Gastroesophageal sphincter (tissue), 4 donors: ENCODE measurements at places on chromosomes 1 and 21.

DNA sequence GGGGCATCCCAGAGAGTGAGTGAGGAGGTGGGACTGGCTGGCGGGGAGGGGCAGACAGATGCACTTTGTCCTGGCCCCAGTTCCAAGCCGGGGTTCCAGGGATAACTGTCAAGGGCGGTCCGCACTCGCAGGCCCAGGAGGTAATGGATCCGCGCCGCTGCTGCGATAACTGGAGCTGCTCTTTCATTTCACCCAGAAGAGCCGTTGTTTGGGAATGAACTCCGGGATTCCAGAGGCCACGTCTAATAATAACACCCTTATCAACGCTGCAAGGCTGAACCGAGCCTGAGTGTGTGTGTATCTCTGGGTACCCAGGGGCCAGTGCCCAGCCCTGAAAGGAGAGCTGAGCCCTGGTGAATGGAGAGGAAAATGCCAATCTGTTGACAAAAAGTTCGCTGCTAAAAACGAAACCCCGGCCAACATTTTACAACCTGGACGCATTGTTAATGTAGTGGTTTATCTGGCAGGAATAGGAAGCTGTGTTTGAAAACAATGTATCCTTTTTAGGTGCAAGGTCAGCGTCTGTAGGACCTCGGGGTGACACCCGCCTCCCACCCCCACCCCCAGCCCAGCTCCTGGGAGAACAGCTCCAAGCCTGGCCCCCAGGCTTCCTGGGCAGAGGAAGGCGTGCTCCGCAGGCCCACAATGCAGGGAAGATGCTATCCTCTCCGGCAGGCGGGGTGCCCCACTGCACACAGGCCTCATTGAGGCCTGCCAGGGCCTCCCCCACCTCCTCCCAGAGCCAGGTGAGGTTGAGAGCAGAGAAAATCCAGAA is 119.7 kb downstream of the PROX1 start:
- no peak overlapping the region for H3K27ac ChIP-seq
- no peaks in the 10 kb centered on the region for H3K4me1 ChIP-seq
- peaks cover 14% of the 10 kb centered on the region for H3K27me3 ChIP-seq

DNA sequence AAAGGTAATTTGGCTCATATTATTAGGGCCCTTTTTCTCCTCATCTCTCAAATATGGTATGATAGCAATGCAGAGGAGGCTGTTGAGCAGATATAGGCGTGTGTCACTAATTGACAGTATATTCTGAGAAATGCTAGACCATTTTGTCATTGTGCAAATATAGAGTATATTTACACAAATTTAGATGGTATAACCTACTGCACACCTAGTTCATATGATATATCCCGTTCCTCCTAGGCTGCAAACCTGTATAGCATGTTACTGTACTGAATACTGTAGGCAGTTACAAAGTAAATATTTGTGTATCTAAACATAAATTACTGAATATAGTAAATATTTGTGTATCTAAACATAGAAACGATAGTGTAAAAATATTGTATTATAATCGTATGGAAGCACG is 8.6 kb downstream of the ZBTB37 start:
- H3K4me3 ChIP-seq: no peak overlapping the region
- H3K27me3 ChIP-seq: no peaks in the 10 kb centered on the region
- H3K4me1 ChIP-seq: peaks cover 3% of the 10 kb centered on the region

- no peaks in the 10 kb centered on the region for H3K27me3 ChIP-seq
- H3K4me3 ChIP-seq: no peak overlapping the region
- no peak overlapping the region for H3K27ac ChIP-seq
- ATAC-seq: peak; percentile 41
- no peaks in the 10 kb centered on the region for H3K36me3 ChIP-seq
These were observed 99.1 kb downstream of the MT1HL1 start for GRCh38 chr1:236904892-236905741.

- peaks cover 29% of the 10 kb centered on the region for H3K36me3 ChIP-seq
- H3K4me1 ChIP-seq: no peaks in the 10 kb centered on the region
- H3K4me3 ChIP-seq: no peak overlapping the region
- no peaks in the 10 kb centered on the region for H3K27me3 ChIP-seq
- ATAC-seq: no peak
These were observed 125.3 kb downstream of the LTN1 start for GRCh38 chr21:28867401-28867800.

- no peak for ATAC-seq
- no peak overlapping the region for H3K4me3 ChIP-seq
- no peak overlapping the region for H3K27ac ChIP-seq
- no peaks in the 10 kb centered on the region for H3K36me3 ChIP-seq
- no peaks in the 10 kb centered on the region for H3K4me1 ChIP-seq
- no peaks in the 10 kb centered on the region for H3K27me3 ChIP-seq
These were observed 1195.7 kb downstream of the AMY1C start for GRCh38 chr1:104945406-104945805.

- H3K27ac ChIP-seq: no peak overlapping the region
- no peaks in the 10 kb centered on the region for H3K4me1 ChIP-seq
- H3K4me3 ChIP-seq: no peak overlapping the region
- no peaks in the 10 kb centered on the region for H3K36me3 ChIP-seq
- no peak for ATAC-seq
- no peaks in the 10 kb centered on the region for H3K27me3 ChIP-seq
These were observed 699.2 kb upstream of the ZP4 start for GRCh38 chr1:238589843-238590435.

GRCh38 chr21:26195708-26196107 is 25.1 kb upstream of the APP start:
- no peaks in the 10 kb centered on the region for H3K36me3 ChIP-seq
- H3K4me1 ChIP-seq: no peaks in the 10 kb centered on the region
- ATAC-seq: no peak
- no peak overlapping the region for H3K4me3 ChIP-seq

DNA sequence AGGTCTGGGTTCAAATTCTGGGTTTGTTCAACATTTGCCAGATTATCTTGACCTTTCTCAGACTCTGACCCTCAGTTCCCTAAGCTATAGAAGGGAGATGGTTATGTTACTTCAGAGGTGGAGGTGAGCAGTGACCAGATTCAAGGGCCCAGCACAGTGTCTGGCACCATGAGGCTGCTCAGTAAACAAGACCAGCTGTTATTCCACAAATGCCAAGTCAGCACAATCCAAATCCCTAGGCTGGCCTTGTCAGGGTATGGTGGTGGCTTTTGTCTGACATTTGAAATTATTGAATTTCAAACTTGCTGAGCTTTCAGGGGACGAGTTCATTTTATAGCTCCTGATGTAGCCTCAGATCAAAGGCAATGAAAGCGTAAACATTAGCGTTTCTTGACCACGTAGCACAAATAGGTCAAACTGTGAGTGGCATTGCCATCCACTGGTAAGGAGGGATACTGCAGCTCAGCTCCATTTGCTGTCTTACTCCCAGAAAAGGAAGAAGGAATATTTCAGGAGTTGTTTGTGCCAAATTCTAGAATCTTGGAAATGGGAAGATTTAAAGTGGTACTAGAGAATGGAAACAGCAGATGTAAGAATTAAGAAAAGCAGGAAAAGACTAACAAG is 94.3 kb upstream of the EDN2 start:
- H3K36me3 ChIP-seq: no peaks in the 10 kb centered on the region
- H3K27me3 ChIP-seq: no peaks in the 10 kb centered on the region

DNA sequence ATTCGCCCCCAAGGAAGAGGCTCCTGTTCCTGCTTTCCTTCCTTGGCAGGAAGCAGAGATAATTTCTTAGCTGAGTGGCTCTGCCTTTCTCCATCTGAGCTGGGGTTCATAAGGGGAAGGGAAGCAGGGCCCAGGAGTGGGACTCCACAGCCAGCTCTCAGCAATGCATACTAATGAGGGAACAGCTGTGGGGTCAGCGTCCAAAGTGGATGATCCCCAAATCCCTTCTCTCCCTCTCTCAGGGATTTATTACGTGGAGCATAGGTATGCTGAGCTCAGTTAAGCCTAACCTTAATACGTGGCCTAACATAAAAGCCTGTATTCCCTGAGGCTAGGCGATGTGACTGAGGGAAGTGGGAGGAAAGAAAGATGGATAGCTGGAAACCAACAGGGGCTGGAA is 87.3 kb upstream of the CTTNBP2NL start:
- H3K4me1 ChIP-seq: peaks cover 17% of the 10 kb centered on the region
- no peak overlapping the region for H3K4me3 ChIP-seq
- no peak for ATAC-seq

DNA sequence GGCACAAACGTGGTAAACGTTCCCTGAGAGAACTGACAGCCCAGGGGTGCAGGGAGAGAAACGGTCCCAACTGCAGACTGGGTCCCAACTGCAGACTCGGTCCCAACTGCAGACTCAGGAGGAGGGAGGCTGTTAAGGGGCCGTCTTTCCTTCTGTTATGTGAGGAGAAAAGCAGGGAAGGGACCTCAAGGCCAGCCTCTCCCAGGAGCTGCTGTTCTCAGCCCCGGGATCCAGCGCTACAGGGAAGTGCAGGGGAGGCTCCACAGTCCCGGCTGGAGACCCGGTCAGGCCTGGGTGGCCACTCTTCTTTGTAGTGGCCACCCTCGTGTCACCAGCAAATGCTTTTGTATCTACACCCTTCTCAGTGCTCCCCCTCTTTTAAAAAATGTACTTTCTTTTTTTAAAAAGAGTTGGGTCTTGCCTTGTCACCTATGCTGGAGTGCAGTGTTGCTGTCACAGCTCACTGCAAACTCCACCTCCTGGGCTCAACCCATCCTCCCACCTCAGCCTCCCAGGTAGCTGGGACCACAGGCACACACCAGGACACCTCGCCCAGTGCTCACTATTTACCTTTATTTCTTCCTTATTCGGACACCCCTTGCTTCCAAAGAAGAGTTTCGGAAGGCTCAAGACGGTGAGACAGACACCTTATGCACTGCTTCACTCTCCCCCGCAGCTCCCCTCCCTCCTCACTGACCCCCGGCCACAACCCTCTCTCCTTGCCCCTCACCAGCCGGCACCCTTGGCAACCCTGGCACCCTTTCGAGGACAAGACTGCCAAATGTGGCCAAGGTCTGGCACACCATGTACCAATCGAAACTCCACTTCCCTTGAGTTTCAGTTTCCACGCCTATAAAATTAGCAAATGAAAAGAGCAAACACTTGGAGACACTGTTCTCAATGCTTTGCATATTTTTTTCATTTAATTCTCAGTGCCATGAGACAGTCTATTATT is 21.8 kb downstream of the CAPN2 start:
- H3K27ac ChIP-seq: peak overlapping the region; percentile 61
- H3K27me3 ChIP-seq: no peaks in the 10 kb centered on the region
- H3K4me1 ChIP-seq: peaks cover 10% of the 10 kb centered on the region
- no peaks in the 10 kb centered on the region for H3K36me3 ChIP-seq

GRCh38 chr1:217090060-217090911 is 367.1 kb upstream of the ESRRG start:
- peak overlapping the region; percentile 67 for H3K4me3 ChIP-seq
- H3K27ac ChIP-seq: peak overlapping the region; percentile 19
- ATAC-seq: no peak
- H3K36me3 ChIP-seq: no peaks in the 10 kb centered on the region
- no peaks in the 10 kb centered on the region for H3K4me1 ChIP-seq

- no peak overlapping the region for H3K4me3 ChIP-seq
- H3K27ac ChIP-seq: no peak overlapping the region
- H3K4me1 ChIP-seq: no peaks in the 10 kb centered on the region
- peaks cover 9% of the 10 kb centered on the region for H3K27me3 ChIP-seq
- no peaks in the 10 kb centered on the region for H3K36me3 ChIP-seq
These were observed 122.0 kb downstream of the GLIS1 start for GRCh38 chr1:53616927-53617326.

DNA sequence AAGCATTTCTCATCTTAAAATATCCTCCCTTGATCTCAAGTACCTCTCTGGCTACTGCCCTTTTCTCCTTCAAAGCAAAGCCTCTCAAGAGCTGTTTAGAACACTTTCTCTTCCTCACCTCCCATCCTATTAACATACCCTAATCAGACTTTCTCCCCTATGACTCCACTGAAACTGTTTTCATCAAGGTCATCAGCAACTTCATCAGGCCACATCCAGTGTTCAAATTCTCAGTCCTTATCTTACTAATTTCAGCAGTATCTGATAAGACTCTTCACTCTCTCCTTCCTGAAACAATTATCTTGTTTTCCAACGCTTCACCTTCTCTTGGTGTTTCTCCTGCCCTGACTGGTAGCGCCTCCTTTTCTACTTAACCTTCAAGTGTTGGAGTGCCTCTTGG is 1.5 kb upstream of the RAP1A start:
- no peak overlapping the region for H3K27ac ChIP-seq
- no peak overlapping the region for H3K4me3 ChIP-seq
- peaks cover 9% of the 10 kb centered on the region for H3K4me1 ChIP-seq
- no peak for ATAC-seq

- ATAC-seq: no peak
- no peaks in the 10 kb centered on the region for H3K27me3 ChIP-seq
- no peak overlapping the region for H3K4me3 ChIP-seq
These were observed 613.7 kb upstream of the B3GALT2 start for GRCh38 chr1:193799948-193800690.

- peak overlapping the region; percentile 66 for H3K4me3 ChIP-seq
- H3K36me3 ChIP-seq: no peaks in the 10 kb centered on the region
- no peak for ATAC-seq
- H3K27me3 ChIP-seq: no peaks in the 10 kb centered on the region
- H3K27ac ChIP-seq: peak overlapping the region; percentile 96
- peaks cover 5% of the 10 kb centered on the region for H3K4me1 ChIP-seq
These were observed 4.0 kb upstream of the ZBTB18 start for GRCh38 chr1:244046907-244047611.

- H3K4me3 ChIP-seq: no peak overlapping the region
- peaks cover 21% of the 10 kb centered on the region for H3K4me1 ChIP-seq
- peak overlapping the region; percentile 51 for H3K27ac ChIP-seq
- ATAC-seq: peak; percentile 26
- no peaks in the 10 kb centered on the region for H3K27me3 ChIP-seq
- peaks cover 9% of the 10 kb centered on the region for H3K36me3 ChIP-seq
These were observed 34.8 kb upstream of the CACYBP start for GRCh38 chr1:174964972-174965361.

- no peak for ATAC-seq
- no peak overlapping the region for H3K27ac ChIP-seq
- H3K4me1 ChIP-seq: peaks cover 100% of the 10 kb centered on the region
These were observed 31.8 kb downstream of the SPSB1 start for GRCh38 chr1:9324246-9325096.
